Left lobe of liver (tissue), 2 donors: ENCODE measurements at places on chromosomes 4 and X.

DNA sequence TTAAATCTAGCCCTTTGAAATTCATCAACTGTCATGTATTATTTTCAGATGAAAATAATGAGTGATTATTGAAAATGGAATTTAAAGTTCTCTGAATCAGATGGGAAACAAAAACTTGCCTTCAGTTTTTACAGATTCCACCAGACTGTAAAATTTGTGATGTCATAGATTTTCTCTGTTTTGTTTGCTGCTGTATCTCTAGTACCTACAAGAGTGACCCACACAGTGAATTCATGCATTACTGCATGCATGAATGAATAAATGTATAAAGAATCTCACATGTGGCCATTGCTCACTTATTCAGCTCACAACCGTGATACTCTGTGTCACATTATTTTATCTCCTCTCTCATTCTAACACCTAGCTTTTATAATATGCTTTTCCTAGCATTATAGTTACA, 532.2 kb upstream of the AGA start:
- no peak for DNase-seq

DNA sequence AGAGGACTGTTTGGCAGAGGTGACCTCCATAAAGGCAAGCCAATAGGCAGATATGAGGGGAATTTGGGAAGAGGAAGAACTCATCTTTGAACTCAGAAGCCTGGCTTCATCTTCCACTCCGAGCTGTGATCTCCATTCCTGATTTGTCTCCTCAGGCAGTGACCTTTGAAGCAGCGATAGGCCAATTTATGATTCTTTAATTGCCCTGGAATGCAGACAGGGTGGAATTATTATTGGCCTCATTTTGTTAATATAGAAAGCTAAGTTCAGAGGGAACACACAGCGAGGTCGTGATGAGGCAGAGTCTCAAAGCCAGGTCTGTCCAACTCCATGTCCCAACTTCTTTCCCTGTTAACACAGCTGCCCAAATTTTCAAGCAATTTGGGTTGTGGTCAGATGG, 16.9 kb downstream of the RTL5 start:
- no peak for DNase-seq

GRCh38 chr4:53281438-53281837, 84.4 kb downstream of the SCFD2 start:
- DNase-seq: no peak

DNA sequence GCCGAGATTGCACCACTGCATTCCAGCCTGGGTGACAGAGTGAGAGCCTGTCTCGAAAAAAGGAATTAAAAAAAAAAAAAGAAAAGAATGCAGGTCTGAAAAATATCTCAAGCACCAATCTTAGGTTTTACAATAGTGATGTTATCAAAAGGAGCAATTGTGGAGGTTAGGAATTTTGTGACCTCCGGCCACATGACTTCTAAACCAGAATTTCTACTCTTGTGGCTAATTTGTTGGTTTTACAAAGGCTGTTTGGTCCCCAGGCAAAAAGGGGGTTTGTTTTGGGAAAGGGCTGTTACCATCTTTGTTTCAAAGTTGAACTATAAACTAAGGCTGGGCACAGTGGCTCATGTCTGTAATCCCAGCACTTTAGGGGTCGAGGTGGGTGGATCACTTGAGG, 15.4 kb upstream of the ZNF41 start:
- no peak for DNase-seq

DNA sequence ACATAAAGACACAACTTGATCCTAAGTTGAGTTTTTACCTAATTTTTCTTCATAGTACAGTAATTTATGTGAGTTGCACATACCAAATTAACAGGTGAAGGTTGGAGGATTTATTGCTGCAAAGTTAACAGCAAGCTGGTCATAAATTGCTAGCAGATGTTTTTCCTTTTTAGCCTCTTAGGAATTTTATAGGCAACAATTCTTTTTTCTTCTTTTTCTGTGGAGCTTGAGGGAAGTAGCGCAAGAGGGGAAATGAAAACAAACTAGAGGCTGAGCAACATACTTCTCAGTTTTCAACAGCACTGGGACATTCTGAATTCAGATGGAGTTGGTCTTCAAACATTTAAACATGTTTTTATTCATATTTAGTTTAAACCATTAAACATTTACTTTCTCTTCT, 63.7 kb upstream of the TLR2 start:
- no peak for DNase-seq

DNA sequence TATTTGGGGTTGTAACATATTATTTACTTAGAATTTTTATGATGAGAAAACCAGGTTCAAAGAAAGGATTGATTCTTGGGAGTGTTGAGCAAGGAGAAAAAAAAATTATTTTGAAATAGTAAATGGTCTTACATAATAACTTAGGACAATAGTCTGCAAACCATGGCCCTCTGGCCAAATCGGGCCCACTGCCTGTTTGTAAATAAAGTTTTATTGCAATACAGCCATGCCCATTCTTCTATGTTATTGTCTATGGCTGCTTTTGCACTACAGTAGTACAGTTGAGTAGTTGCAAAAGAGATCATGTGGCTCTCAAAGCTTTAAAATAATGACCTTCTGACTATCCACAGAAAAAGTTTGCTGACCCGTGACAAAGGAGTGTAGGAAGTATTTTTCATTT, 63.2 kb upstream of the MCUB start:
- DNase-seq: no peak

GRCh38 chrX:55702671-55703070, 14.9 kb upstream of the RRAGB start:
- no peak for DNase-seq

DNA sequence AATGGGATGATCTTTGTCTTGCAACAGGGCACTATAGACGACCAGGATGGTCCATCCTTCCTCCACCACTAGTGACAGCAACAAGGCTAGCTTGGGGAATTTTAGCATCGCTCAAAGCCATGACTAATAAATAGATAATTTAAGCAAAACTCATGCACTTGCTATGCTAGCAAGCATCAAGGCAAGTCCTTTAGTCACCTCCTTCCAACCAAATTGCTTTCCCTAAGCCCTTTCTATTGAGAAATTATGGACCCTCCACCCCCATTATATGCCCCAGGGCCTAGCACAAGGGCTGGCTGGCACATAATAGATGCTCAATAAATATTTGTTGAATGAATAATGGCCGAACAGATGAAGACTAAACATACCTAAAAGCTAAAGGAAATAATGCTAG, 28.6 kb downstream of the SLC16A2 start:
- no peak for DNase-seq

- DNase-seq: peak; percentile 82
These were observed 55.1 kb upstream of the BCOR start for GRCh38 chrX:40152741-40153344.

- no peak for DNase-seq
These were observed at the start of gene ENPP6 for GRCh38 chr4:184217634-184218033. Gene ENPP6 (minus strand): TSS chr4:184217873. CDS start chr4:184217819, 54 bp downstream.
